Left cardiac atrium (tissue), 4 donors: ENCODE measurements at places on chromosomes 13 and 19. TPM values are rescaled to one million over a fixed set of nuclear protein-coding genes. Genes with fewer than 3 reads are reported as not detected.

Gene DAND5
- 5.2 TPM for total RNA-seq

Gene KLK8
- 0.53 TPM for total RNA-seq

Gene C19orf67
- total RNA-seq = not detected

Gene ZFR2
- 0.35 TPM for total RNA-seq

Gene CAPN12
- 0.77 TPM for total RNA-seq

Gene KLK2
- total RNA-seq = not detected

Gene ZNF468
- total RNA-seq = 8.7 TPM

Gene ACP7
- not detected for total RNA-seq

Gene KLK3
- total RNA-seq = not detected

Gene PSG4
- not detected for total RNA-seq

Gene FGF21
- not detected for total RNA-seq

Gene TMEM238
- 0.97 TPM for total RNA-seq

Gene SOHLH2
- not detected for total RNA-seq

Gene C1QTNF9B
- total RNA-seq = 1.3 TPM

Gene STXBP2
- total RNA-seq = 13.5 TPM

Gene ZIM2
- not detected for total RNA-seq

Gene ETV2
- total RNA-seq = 0.29 TPM

Gene IGFL4
- total RNA-seq = not detected

Gene PRR20D
- not detected for total RNA-seq

Gene KIR2DL3
- not detected for total RNA-seq

Gene ZFP28
- total RNA-seq = 4.8 TPM

Gene SLC7A9
- total RNA-seq = 0.13 TPM

Gene LRG1
- total RNA-seq = 1.1 TPM

Gene NDUFB7
- total RNA-seq = 357 TPM

Gene IGFLR1
- total RNA-seq = 7.0 TPM

Gene ATP8B3
- total RNA-seq = 0.52 TPM
